Hippocampal formation (tissue), 2 donors: ENCODE measurements at places on chromosomes 7 and 10.

DNA sequence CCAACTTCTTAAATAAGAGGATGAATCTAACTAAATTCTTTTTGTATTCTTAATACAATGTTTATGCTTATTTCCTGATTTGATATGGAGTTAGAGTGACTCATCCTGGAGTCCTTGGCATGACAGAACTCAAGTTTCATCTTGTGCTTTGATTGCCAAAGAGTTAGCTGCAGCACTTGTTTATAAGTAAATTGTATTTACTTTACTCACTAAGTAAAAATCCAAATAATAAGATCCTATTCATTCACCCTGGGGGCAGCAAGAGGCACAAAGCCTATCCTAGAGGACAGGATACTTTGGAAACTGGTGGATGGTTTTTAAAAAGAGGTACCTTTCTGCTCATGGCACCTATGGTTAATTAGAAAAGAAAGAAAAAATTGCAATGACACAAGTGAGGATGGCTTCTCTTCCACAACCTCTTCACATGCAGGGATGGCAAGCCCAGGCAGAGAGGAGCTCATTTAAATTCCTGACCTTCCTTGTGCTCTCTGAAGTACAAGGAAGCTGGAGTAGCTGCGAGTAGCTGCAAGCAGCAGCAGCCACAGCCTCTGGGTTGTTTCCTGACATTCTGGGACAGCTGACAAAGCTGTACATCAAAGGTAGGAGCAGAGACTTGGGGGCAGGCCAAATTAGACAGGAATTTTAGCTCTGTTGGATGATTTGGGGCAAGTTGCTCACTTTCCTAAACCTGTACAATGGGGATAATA is 28.5 kb upstream of the CROT start:
- no peak for DNase-seq

GRCh38 chr10:58898854-58899573 is 277.4 kb upstream of the PHYHIPL start:
- no peak for DNase-seq

DNA sequence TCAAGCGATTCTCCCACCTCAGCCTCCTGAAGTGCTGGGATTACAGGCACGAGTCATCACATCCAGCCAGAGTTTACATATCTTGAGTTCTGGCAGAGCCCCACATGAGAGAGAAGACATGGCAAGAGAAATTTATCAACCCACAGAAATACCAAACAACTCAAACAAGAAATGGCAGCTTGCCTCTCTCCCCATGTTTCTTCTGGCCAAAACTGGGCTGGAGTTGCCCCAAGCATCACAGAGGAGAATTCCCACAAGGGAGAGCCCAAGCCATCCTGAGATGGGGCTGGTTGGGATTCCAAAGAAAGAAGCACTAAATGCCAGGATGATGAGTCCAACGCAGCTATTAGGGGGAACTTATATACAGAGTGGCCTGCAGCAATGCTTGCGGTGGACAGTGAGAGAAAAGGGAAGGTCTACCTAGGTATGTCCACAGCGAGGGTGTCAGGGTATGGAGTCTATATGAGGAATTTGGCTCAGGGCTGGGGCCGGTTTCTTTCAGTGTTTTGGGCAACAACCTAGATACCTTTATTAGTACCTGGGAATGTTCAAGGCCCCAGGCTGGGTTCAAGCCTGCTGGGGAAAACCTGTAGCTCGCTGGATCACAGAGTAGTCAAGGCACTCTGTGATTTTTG is 14.5 kb upstream of the PAX4 start:
- no peak for DNase-seq

DNA sequence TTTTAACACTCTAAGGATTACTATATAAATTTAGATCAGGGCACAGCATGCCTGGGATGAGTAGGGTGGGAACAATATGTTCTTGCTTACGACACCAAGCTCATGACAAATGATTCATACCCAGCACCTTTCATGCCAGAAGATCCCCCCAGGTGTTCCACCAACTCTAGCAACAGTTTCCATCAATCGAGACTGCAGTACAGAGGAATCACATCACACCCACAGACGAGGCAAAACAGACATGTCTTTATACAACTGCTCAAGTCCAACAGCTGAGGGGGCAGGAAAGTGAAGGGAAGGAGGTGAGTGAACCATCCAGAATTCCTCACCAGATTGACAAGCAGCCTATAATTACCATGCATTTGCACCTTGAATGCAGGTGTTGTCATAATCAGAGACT is 3.6 kb downstream of the SORCS1 start:
- DNase-seq = no peak

- no peak for DNase-seq
These were observed 55.6 kb upstream of the PNLIP start for GRCh38 chr10:116490028-116490662.

DNA sequence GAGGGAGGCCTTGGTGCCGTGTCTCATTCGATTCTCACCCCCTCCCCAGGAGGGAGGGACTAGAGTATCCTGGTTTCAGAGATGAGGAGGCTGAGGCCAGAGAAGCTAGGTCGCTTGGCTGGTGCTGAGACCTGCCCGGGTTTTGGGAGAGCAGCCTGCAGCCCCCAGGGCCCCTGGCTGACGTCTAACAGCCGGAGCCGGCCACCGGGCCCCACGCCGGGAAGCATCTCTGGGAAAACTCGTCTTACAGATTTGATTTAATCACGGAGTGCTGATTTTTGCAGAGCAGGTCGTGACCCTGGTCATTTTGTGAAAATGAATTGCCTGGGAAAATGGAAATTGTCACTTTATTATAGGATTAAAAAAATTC is 97.5 kb downstream of the MICALL2 start:
- no peak for DNase-seq

DNA sequence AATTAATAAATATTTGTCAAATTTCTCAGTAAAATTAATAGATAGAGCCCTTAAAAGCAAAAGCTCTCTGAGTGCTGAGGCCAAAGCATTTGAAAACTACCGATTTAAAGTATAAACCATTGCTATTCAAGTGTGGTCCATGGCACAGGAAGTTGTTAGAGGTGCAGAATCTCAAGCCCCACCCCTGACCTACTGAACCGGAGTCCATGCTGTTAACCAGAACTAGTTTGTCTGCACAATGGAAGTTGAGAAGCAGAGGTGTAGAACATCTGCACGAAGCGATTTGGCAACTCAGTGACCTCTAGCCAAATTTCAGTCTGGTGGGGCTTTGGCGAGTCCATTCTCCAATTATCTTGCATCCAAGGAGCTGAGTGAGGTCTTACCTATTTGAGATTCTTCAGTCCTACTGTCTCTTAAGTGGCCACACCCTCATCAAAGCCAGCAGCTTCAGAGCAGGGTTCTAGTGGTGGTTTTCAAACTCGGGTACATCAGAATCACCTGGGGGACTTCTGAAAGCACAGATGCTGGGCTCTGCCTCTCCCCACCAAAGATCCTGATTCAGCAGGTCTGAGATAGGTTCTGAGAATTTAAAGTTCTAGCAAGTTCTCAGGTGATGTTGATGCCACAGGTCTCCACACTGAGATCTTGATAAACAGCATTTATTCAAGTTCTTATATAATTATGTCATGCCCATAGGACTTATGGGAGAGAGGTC is 96.8 kb upstream of the SAMD8 start:
- no peak for DNase-seq

DNA sequence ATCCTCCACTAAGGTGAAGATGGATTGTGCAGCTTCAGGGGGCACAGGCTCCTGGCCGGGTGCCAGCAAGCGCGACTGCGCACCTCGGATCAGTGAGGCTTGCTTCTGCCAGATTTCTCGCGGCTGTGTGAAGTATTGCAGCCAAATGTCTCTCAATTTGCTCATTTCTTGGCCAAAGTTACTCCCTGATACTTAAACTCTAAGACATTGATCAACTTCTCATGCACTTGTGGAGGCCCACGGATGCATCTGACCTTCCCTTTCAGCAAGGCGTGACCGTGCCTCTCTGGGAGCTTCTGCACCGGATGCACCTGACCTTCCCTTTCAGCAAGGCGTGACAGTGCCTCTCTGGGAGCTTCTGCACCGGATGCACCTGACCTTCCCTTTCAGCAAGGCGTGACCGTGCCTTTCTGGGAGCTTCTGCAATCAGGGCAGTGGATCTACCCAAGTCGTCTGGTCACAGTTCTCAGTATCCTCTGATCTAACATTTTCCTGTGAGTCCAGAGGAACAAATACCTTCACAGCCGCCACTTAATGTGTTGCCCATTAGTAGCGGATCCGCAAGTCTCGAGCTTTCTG is 248.3 kb downstream of the ADARB2 start:
- DNase-seq = no peak

- no peak for DNase-seq
These were observed 15.2 kb downstream of the PALD1 start for GRCh38 chr10:70493660-70494234.

DNA sequence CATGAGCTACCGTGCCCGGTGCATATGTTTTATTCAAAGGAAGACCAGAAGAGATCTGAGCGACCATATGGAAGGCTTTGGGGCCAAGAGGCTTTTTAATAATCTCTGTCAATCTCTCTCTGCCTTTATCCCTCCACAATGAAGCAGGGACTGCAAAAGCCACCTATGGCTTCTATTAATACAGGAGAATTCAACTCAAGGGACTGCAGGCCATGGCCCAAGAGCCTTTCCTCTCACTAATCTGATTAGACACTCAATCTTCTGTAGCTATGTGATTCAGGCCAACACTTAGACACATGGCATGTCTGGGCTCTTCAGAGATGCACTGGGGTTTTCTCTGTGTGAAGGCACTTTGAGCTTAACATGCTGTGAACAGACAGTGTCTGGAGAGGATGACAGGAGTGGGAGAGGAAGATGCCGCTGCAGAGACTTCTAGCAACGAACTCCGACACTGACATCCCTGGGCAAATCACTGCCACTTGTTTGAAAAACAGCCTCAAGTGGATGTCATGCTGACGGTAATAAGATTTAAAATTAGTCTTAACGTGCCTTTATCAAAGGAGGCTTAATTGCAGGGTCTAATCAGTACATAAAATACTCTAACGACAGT is 114.4 kb upstream of the AOAH start:
- no peak for DNase-seq

DNA sequence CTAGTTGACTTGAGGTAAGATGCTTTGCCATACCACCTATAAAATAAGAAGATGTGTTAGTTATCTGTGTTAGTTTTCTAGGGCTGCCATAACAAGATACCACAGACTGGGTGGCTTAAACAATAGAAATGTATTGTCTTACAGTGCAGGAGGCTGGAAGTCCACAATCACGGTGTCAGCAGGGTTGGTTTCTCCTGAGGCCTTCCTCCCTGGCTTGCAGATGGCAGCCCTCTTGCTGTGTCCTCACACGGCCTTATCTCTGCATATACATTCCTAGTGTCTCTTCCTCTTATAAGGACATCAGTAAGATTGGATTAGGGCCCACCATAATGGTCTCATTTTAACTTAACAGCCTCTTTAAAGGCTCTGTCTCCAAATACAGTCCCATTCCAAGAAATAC is 192.1 kb downstream of the GATA3 start:
- no peak for DNase-seq

DNA sequence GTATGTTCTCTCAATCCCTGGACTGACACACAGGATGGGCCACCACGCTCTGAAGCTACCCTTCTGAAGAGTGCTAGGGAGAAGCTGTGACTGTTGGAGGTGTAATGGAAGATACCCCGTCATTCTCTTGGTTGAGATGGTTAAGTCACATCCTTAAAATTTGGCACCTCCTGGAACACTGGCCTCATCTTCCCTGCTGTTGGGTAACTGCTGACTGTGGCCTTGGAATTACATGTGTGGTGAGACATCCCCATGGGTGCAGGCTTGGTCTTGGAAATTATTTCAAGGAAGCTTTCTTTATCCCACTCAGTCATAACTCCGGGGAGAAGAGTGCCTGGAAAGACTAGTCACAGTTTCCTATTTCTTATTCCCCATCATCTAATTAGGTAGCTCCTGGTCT is 62.0 kb downstream of the LRMDA start:
- DNase-seq = no peak

DNA sequence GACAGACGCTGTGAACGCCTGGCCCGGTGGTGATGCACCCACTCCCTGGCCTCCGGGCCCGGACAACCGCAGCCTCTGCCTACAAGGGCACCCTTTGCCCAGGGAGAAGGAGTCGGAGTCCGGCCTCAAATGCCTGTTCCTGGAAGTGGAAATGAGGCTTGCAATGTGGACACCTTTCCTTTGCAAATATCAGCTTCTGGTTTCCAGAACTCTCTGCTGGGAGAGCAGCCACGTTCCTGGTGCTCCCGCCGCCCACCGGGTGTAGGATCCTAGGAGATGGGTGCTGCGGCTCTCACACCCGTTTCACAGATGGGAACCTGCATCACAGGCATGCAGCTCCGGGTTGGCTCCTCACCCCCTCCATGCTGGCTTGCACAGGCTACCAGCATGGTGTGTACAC is 2.9 kb downstream of the FOXL3 start:
- no peak for DNase-seq

DNA sequence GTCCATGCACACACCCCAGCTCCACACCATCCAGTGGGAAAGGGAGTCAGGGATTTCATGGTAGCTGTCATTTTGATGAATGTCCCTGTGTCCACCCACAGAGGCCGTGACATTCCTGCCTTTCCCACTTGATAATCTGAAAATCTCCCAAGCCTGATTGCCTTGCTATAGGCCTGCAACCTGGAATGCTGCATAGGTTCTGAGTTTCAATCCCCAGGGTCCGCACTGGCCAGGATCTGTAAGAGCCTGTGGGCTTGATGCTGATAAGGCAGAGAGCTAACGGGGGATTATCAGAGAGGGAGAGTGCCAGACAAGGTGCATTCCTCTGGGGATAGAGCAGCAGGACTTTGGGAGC is 57.5 kb downstream of the RBM20 start:
- DNase-seq = no peak

DNA sequence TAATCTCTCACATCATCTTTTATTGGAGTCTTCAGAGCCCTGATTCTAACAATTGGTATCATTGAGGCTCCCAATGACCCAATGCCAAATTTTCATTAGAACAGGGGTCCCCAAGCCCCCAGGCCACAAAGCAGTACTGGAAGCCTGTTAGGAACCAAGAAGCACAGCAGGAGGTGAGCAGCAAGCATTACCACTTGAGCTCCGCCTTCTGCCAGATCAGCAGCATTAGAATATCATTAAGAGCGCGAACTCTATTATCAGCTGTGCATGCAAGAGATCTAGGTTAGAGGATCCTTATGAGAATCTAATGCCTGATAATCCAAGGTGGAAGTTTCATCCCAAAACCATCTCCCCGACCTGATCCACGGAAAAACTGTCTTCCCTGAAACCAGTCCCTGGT is 23.1 kb downstream of the KIF5B start:
- DNase-seq = no peak

GRCh38 chr10:29130190-29130673 is 158.6 kb upstream of the LYZL1 start:
- no peak for DNase-seq

DNA sequence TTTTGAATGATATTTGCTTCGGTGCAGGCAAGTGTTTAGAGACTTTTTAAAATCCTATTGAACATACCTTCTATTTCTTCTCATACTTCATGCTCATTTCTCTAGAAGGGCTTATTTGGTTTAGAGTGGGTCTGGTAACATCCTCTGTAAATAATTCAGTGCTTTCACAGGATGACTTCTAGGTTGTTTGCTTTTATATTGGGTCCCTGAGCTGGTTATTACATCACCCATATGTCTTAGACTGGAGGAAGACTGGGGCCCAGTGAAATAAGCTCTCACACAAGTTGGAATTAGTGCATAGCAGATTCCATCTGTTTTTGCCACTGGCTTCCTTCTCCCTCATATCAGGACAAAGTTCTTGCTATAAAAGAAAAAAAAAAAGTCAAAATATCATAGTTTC is 6.5 kb downstream of the SUPV3L1 start:
- DNase-seq = no peak

GRCh38 chr10:72034040-72034499 is 54.3 kb downstream of the SPOCK2 start:
- DNase-seq = no peak

- no peak for DNase-seq
These were observed 361.8 kb upstream of the ZMIZ1 start for GRCh38 chr10:78706726-78707540.
